ENCODE measurements at places on chromosomes 11 and 22.

- DNase-seq = no peak
Observed at GRCh38 chr22:29116397-29117123, 43.7 kb downstream of the KREMEN1 start.

- DNase-seq = peak; percentile 54
Observed at GRCh38 chr11:130131961-130132850, 27.4 kb upstream of the ST14 start.

DNA sequence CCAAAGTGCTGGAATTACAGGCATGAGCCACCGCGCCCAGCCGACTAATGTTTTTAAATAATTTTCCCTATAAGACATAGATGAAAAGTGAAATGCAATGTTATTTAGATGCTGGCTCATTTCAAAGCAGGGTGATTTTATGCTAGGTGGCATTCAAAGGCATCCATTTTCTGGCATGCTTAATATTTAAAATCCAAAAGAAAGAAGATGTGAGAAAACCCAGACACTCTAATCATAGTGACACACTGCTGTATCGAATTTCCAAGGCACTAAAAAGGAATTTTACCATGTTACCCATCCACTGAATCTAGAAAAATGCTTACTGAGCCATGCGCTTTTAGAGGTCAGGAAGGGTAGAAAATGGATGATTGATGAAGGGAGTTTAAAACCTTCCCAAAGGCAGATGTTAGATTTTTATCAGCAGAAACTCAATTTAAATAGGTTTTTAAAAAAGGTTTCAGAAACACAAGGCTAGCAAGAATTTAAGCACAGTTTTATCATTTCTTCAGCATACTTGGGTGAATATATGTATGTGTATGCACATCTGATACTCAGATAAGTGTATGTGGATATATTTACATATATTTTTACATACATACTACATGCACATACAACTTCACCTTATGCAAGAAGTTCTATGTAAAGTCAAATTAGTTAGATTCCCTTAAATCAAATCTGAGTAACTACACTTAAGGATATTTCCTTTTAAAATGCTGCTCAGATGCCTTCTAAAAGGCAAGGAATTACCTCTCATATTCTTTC is 24.1 kb upstream of the CCDC89 start:
- DNase-seq = no peak

GRCh38 chr11:117671370-117671769 is 125.6 kb downstream of the DSCAML1 start:
- no peak for DNase-seq

DNA sequence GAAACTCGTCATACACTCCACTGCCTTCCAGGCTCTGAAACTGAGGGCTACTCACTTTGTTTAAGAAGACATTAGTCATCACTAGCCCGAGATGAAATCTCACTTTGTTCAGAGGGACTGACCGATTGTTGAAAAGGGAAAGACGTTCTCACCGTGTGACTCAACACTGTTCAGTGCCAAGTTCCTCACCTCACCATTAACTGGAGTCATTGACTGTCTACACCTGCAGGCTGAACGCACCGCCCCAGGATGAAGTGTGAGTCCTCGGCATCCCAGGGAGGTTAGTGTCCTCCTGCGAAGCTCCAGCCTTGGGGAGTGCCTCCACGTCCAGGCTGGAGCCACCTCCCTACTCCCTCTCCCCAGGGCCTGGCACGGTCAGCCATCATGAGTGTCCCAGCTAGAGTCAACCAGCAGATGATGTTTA is 30.4 kb downstream of the FADD start:
- DNase-seq = no peak

DNA sequence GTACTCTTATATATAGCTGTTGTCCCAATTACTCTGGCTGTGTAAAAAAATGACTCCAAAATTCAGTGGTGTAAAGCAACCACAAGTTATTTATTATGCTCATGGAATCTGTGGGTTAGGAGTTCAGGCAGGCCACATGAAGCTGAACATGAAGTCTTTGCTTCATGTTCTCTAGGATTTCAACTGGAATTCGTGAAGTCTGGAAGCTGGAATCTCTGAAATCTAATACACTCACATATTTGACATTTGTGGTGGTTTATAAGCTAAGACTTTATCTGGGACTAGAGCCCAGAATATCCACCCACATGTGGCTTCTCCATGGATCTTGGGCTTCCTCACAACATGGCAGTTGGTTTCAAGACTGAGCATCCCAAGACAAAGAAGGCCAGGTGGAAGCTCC is 430.6 kb downstream of the MIAT start:
- DNase-seq = no peak

GRCh38 chr11:20024172-20024935 is 135.9 kb downstream of the DBX1 start:
- DNase-seq = no peak

DNA sequence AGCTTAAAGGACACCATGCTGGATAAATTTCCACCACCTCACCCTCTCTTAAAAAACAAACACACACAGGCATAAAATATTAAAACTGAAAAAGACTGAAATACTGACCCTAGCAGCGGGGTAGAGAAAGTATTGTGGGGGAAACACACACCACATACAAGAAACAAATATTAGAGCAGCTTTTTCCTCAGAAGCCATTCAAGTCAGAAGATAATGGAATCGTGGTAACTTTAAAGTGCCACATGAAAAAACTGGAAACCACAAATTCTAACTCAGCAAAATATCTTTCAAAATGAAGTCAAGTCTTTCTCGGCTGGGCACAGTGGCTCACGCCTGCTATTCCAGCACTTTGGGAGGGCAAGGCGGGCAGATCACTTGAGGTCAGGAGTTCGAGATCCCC is 223.2 kb downstream of the DYNC2H1 start:
- DNase-seq = no peak

DNA sequence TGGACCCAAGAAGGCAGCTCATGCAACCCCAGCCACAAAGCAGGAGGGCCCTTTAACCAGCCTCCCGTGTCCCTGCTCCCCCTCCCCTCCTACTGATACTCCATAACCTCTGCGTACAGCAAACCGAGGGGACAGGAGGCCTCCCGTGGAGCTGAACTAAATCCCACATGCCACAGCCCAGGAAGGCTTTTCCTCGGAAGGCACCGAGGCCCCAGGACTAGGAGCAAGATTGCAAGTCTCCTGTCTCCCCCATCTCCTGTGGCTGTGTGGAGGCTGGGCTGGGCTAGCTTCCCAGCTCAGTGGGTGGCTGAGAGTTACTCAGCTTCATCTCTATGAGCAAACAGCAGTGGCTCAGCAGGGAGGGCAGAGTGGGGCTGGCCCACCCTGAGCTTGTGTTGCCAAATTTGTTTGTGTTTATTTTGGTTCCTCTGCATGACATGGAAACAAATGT is 62.7 kb upstream of the NECTIN1 start:
- DNase-seq = peak; percentile 23

DNA sequence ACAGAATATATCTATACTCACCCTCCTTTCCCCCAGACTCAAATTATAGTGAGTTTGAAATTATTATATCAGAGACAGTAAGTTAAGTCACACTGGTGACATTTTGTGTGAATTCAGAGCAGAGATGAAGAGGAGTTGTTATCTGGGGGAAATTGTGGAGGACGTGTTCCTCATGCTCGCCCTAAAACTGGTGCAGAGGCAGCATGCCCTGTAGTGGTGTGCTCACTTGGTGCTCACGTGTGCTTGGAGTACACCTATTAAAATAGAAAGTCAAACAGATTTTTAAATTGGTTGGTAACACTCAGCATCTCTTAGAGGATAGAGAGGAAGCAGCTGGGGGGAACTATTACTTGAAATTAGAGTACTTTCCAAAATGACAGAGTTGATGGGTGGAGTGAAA is 51.6 kb upstream of the ADSL start:
- no peak for DNase-seq

- DNase-seq = peak; percentile 44
Observed at GRCh38 chr11:22920939-22921565, 60.8 kb upstream of the CCDC179 start.

- no peak for DNase-seq
Observed at GRCh38 chr11:66739983-66740382, 11.0 kb upstream of the SPTBN2 start.

DNA sequence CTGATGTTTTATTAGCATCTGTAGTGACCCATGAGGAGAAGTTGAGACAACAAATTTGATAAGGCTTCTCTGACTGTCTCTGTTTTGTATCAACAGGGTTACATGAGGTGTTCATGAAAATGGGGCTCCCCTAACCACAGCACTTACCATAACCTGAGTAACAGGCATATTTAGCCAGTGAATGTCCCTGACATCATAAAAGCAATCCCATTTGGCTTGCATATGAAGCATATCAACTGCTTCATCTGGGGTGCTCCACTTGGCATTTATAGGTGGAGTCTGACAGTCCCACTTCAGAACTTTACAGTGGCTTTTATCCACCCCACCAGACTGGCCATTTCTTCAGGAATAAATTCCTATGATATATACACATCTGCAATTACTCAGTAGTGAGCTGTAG is 257.6 kb downstream of the LUZP2 start:
- DNase-seq = no peak

DNA sequence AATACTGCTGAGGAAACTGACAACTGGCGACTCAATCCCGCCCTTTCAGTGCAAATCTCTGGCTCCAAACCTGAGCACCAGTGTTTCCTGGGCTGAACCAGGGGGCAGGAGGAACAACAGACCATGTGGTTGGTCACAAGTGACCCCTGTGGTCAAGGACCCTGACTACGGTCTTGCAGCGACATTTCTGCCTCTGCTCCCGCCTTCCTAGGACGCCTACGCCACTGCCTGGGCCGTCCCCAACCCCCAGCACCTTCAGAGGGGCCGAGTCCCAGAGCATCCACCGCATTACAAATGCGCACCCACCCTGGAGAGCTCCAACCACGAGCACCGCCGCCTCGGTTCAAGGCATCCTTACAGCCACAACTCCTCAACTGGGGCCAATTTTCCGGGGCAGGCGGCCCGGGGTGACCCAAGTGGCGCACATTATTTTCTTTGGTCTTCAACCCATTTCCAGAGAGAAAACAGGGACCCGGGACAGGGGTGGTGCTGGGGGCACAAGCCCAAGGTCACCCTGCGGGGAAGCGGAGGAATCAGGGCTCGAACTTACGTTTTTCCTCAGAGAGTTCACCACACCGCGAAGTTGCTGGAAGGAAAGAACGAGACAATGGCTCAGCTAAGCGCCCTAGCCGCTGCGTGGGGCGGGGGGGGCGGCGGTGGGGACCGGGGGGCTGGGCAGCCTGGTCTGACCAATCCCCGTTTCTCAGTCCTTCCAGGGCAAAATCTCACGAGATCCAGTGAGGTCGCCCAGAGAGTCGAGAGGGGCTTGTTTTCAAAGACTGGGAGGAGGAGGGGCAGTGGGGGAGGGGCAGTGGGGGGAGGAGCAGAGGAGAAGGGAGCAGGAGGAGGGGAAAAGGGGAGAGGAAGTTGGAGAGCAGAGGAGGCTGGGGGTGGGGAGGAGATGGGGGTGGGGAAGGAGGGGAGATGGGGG is 1.8 kb downstream of the PRAME start:
- DNase-seq = no peak

DNA sequence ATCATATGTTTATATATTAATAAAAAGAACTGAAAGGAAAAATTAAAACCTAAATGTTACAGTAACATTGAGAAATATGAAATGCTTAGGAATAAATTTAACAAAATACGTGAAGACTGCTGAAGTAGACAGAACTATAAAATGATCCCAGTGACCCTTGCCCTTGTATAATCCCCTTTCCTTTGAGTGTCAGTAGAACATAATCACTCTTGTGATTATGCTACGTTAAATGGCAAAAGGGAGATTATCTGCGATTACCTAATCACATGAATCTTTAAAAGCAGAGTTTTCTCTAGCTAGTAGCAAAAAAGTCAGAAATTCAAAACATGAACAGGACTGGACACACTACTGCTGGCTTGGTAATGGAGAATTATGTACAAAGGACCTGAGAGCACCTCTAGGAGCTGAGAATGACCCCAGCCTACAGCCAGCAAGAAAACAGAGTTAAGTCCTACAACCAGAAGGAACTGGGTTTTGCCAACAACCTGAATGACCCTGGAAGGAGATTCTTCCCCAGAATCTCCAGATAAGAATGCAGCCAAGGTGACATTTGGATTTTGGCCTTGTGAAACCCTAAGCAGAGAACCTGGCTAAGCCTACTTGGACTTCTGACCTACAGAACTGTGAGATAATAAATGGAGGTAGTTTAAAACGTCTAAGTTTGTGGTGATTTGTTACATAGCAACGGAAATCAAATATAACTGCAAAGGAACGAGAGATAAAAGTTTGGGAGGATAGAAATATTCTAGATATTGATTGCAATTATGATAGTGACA is 157.2 kb downstream of the ATG16L2 start:
- DNase-seq = no peak

DNA sequence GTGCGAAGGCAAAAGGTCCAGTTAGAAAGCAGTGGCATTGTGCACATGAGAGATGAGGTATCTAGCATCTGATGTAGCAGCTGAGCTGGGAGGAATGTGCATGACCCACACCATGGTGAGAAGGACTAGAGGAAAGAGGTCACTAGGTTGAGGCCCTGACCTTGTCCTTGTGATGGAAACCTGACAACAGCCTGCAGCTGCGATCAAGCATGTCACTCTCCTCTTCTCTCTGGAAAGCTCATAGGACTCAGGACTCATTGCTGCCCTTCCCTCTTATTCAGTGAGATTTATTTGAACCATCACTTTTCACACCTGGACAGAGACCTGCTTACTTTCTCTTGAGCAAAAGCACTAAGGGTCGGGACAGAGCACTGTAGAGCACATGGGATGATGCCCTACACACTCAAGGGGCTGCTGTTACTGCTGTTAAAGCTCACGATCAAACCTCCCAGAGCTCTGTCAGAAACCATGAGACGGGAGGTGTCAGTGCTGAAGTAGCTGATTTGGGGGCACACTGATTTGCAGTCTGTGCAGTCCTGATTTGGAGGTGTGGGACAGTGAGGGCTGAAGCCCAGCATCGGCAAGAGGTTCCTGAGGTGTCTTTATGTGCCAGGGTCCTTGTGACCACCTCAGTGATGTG is 104.3 kb downstream of the VPREB1 start:
- DNase-seq = no peak

GRCh38 chr11:36376009-36376887 is 80.2 kb downstream of the PRR5L start:
- DNase-seq = no peak

DNA sequence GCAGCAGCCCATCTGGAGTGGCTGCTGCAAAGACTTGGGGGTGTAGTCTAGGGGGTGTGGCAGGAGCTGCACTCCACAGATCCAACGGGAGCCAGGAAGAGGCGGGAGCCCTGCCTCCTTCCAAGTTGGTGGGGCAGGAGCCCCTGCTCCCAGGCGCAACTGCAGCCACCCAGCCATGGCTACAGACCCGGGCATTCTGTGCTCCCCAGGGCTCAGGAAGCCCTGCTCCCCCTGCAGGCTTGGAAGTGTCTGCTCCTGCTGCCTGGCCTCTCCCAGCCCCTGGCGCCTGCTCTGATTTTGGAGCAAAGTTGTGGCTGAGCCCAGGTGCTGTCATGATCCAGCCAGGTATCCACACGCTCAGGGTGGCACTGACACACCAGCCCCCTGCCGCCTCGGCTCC is 58.5 kb downstream of the CCDC34 start:
- no peak for DNase-seq

DNA sequence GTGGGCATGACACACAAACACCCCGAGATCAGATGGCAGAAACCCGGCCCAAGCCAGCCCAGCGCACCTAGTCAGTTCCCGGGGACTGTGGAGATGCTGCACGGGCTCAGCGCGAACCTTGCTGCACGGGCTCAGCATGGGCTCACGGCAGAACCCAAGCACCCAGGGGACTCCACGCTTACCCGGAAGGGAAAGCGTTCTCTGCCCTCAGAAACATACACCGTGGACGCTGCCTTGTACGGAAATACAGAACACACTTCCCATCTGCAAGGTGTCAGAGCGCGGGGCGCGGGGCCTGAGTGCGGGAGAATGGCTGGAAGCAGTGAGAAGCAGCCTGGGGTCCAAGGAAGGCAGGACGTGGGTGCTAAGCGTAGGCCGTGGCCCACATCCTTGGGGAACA is 319.9 kb downstream of the NTM start:
- DNase-seq = no peak

GRCh38 chr22:25081409-25081824 is 118.2 kb upstream of the CRYBB3 start:
- DNase-seq = no peak

All from fibroblast of the conjunctiva (primary cell).